GM12878 (cell line): ENCODE measurements at places on chromosomes 5 and 9. TPM values are rescaled to one million over a fixed set of nuclear protein-coding genes. Genes with fewer than 3 reads are reported as not detected.

DNA sequence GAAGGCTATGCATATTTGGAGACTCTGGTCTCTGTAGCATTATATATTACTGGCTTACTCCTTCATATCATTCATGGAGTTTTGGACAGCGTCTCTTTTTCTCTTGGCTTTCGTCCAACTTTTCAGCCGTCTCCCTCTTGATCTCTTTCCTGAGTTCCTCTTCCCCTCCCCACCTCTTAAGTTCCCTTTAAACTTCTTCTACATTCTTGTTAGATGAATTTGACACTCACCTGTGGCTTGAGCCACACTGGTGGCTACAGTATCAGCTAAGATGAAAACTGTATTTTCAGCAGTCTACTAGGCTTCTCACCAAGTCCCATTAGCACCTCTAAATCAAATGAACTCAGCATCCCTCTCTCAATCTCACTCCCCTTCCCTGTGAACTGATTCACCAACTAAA lies 128.1 kb downstream of the STARD4 start:
- no peak for DNase-seq

- no peak for DNase-seq
These were observed 70.4 kb upstream of the FBXW11 start for GRCh38 chr5:172076761-172077244.

- DNase-seq: no peak
These were observed 2.4 kb upstream of the TNPO1 start for GRCh38 chr5:72814104-72814503.

DNA sequence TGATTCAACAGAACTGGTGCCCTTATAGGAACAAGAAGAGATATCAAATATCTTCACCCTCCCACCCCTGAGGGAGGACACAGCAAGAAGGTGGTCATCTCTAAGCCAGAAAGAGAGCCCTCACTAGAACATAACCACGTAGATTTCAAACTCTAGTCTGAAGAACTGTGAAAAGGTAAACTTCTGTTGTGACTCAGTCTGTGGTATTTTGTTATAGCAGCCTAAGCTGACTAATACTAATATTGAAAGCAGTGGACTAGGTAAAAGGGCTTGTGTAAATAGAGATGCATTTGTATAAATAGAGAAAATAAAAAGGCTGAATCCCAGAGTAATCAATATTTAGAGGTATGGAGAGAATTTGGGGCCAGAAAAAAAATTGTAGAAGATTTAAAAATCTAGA lies 157.6 kb upstream of the CCNH start:
- DNase-seq: no peak

PCDHGC5 gene
- polyA plus RNA-seq: 0.06 TPM in 1 of 2 replicates, not detected in the other

PTGDS gene
- polyA plus RNA-seq: not detected in 2 replicates

CYLC2 gene
- polyA plus RNA-seq: not detected in 2 replicates

TMEM171 gene
- polyA plus RNA-seq: not detected in 2 replicates

CARD9 gene
- 1.4 and 2.2 TPM in 2 replicates for polyA plus RNA-seq
